COR-L47 (cell line): ENCODE measurements at places on chromosomes 5 and 9.

GRCh38 chr9:34027845-34028574 lies 20.7 kb downstream of the UBAP2 start:
- DNase-seq, result no peak

DNA sequence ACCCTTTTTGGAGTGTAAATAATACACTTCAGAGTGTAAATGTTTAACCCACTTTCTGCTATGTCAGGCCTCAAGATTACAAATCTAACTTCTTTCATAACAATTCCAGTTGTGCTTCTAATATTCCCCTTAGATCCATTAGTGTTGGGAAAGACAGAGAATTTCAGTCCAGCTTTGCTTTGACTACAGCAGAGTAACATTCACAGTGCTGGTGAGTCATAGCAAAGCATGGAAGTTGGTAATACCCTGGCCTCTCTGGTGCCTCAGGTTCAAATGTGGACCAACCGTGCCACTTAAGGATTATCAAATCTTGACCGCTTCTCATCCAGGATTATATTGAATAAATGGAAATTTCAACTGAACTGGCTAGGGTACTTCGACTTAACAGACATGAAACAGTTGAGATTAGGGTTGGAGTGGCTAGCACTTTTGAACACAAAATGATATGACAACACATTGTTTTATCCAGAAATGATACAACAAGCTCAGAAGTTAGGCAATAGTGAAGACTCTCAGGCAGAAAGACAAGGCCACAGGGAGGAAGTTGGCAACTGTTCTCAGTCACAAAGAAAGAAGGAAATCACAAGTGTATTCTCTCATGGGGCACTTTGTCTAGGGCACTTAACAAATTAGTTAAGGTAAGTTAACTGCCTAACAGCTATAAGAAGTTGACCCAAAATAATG lies 24.4 kb upstream of the RASA1 start:
- no peak for DNase-seq

- no peak for DNase-seq
Measured at GRCh38 chr5:88183255-88183654, 85.4 kb downstream of the TMEM161B start.

DNA sequence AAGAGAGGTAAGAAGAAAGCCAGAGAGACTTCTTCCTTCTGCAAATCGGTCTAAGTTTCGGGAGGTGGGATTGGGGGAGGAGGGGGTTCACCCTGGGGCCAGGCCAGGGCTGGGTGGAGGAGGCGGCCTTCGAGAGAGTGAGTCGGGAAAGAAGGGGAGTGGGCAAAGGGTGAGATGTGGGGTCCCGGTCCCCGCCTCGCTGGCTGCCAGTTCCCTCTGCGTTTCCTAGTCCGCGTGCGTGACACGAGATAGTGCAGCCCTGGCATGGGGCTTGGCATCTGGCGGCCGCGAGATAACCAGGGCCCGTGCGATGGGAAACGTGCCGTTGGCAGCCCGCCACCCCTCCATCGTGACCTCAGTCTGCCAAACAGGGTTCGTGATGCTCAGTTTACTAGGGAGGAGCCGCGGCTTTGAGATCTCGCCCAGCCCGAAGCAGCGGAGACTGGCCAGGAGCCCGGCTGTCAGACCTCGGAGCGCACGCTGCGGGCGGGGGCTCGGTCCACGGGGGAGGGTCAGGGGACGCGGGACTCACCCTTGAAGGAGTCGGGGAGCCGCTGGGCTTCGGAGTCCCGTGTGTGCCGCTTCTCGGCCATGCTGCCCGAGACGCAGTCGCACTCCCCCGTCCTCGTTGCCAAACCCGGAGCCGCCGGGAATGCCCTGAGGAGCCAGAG lies at the start of gene STOM:
STOM (minus strand) TSS at position 656 of the 671 bp plus-strand sequence; CDS start at position 593, 63 bp downstream.
- peak; percentile 44 for DNase-seq

DNA sequence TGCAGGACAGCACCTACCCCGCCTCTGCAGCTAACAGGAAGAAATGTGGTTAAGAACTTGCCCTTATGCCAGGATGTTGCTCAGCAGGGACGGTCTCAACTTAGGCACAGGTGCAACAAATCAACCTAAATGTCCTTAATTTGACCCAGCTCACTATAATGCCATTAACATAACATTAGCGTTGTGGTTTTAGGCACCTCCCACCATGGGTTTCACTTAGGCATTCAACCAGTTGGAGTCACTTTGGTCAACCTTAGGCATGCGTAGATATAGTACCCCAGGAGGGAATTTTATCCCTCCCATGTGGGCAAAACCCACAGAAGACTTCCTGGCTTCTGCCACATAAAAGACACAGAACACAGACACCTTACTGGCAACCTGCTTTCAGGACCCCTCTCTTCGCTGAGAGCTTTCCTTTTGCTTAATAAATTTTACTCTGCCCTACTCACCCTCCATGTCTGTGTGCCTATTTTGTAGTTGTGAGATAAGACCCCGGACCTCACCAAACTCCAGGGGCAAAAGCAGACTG lies 8.7 kb upstream of the ERAP1 start:
- no peak for DNase-seq

DNA sequence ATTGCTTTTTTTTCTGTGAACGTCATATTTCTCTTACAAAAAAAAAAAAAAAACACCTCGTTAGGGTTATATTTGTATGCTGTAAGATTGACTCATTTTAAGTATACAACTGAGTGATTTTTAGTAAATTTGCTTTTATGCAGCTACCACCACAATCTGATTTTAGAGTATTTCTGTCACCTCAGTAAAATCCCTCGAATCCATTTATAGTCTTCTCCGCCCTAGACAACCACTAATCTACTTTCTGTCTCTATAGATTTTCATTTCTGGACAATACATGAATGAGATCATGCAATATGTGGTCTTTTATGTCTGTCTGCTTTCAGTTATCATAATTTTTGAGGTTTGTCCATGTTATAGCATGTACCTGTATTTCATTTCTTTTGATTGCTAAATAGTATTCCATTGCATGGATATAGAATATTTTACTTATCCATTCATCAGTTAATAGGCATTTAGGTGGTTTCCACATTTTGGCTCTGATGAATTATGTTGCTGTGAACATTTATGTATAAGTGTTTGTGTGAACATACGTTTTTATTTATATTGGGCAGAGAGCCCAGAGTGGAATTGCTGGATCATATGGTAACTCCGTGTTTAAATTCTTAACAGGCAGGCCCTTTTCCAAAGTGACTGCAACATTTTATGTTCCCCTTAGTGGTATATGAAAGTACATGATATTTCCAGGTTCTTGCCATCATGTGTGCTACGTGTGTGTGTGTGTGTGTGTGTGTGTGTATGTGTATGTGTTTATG lies 171.4 kb downstream of the SGCD start:
- DNase-seq, result no peak

- DNase-seq, result no peak
Measured at GRCh38 chr9:116765011-116765410, 77.9 kb downstream of the TRIM32 start.

- DNase-seq, result no peak
Measured at GRCh38 chr5:39194466-39195136, 24.8 kb downstream of the FYB1 start.

GRCh38 chr9:78860801-78861475 lies 564.0 kb downstream of the PSAT1 start:
- no peak for DNase-seq

GRCh38 chr5:13510616-13511015 lies 433.9 kb downstream of the DNAH5 start:
- DNase-seq, result no peak

DNA sequence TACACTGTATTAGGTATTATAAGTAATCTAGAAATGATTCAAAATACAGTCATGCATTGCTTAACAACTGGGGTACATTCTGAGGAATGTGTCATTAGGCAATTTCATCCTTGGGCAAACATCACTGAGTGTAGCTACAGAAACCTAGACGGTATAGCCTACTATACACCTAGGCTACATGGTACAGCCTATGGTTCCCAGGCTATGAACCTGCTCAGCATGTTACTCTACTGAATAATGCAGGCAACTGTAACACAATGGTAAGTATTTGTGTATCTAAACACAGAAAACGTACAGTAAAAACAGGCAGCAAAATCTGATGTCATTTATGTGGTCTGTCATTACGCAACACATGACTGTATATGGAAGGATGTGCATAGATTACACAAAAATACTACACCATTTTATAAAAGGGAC lies 96.8 kb downstream of the RAPGEF6 start:
- no peak for DNase-seq

DNA sequence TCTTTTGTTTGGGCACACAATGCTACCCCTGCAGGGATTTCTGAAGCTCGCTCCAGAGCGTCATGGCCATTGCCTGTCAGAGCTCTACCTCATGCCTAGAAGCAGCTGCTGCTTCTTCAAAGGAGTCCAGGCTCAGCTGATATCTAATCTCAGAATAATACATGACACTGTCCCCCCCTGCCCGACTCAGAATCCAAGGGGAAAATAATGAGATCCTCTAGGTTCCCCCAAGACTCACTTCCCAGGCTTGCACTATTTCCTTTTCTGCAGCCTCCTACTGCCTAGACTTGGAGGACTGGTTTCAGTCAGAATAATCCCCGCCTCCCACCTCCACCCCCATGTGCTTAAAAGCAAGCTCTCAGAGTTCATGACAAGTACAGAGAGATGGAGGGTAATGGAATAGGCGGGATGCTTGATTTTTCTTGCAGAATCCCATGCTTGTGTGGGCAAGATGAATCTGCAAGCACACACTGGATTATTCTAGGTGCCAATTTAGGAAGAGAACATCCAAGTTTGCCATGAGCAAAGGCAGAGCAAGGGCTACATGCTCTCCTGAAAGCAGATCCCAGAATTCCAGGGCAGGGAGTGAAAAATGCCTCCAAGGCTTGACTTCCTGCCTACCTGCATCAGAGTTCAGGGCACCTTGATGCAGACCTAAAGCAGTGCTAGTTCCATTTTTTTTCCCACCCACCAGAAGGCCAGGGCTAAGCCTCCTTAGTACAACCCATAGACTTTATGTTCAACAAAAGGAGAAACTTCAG lies 97.4 kb upstream of the IFNK start:
- DNase-seq, result peak; percentile 74

- DNase-seq, result peak; percentile 68
Measured at GRCh38 chr5:139636207-139636792, 11.8 kb upstream of the CXXC5 start.

DNA sequence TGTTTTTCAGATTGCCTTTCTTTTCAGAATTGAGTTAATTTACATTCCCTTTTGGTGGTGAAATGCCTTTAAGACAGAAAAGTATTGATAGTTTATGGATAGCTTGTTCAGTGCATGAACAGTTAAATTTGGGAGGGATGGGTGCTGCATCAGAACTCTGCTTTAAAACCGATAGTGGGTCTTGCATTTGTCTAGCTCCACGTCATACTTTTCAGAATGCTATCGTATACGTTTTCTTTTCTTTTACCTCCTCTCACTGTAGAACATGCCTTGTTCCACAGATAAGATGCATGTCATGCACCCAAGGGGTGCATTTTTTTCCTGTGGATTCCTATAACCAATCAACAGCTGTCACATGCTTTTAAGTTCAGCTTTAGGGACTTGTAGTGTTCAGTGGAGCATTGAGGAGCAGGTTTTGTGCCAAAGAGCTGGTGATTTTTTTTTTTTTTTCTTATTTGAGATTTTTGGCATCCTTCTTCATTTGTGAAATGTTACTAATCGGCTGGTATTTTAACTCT lies 2.3 kb downstream of the SLC44A1 start:
- no peak for DNase-seq

DNA sequence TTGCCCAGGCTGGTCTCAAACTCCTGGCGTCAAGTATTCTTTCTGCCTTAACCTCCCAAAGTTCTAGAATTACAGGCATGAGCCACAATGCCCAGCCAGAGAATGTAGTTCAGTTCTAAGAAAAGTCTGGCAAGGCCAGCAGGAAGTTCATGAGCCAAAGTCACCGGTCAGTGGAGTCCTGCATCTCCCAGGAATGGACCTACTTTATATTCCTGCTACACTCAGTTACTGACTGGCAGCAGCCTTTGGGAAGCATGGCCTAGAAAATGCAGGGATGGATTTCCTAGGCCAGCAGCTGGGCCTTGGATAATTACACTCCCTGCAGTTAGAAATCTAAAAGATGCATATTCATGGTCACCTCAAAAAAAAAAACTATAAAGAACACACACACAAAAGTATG lies 135.7 kb downstream of the CAAP1 start:
- no peak for DNase-seq

GRCh38 chr5:106843812-106844416 lies 826.8 kb downstream of the EFNA5 start:
- DNase-seq, result no peak

GRCh38 chr5:79736528-79737514 lies 47.2 kb downstream of the CMYA5 start:
- DNase-seq, result no peak

- peak; percentile 59 for DNase-seq
Measured at GRCh38 chr5:172910828-172911627, 48.2 kb upstream of the RPL26L1 start.

- DNase-seq, result no peak
Measured at GRCh38 chr9:128838338-128838737, 8.7 kb upstream of the SPOUT1 start.

GRCh38 chr5:53179691-53180090 lies 70.1 kb upstream of the MOCS2 start:
- DNase-seq, result no peak

DNA sequence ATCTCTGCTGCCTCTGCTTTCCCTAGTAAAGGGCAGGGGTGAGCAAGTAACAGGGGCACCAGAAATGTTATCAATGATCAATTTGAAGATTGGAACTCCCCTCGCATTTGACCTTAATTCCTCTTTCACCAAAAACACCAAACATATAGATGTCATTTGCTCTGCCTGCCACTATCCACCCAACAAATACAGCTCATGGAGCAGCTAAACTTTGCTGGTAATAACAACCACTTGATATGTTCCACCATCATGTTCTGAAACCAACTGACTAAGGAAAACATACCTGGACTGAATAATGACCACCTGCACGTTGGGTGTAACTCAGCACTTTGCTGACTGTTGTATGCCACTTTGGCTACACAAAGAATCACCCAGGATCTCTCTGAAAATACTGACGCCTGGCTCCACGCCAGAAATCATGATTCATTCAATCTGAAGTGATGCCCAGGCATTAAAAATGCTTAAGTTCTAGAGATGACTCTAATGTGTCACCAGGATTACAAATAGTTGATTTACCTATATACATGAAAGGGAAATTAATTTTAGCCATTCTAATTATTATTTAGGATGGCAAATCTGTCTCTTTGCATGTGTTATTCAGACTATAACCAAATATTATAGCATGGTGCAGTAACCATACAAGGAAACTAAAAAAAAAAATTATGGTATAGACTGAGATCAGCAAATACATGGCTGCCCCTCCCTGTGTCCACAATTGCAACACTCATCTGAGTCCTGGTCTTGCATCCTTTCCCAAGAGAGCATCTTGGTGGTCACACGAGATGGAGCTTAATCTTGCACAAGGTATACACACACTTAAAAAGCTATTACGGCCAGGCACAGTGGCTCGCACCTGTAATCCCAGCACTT lies 43.1 kb upstream of the TTC39B start:
- peak; percentile 40 for DNase-seq

GRCh38 chr9:70165006-70165602 lies 93.7 kb upstream of the SMC5 start:
- no peak for DNase-seq

- no peak for DNase-seq
Measured at GRCh38 chr5:117594166-117594565, 1019.5 kb upstream of the SEMA6A start.

GRCh38 chr5:76490960-76491359 lies 87.9 kb downstream of the IQGAP2 start:
- no peak for DNase-seq

- peak; percentile 76 for DNase-seq
Measured at GRCh38 chr9:71758785-71759184, 9.5 kb downstream of the CEMIP2 start.

GRCh38 chr5:177036443-177036842 lies 13.9 kb downstream of the ZNF346 start:
- no peak for DNase-seq

GRCh38 chr9:5357431-5358105 lies 17.9 kb upstream of the RLN1 start:
- DNase-seq, result no peak
